Stimulated activated CD4-positive, alpha-beta T cell treated with anti-CD3 and anti-CD28 coated beads, Interleukin-2, amount 100 ng/mL, for 4 hours (primary cell): ENCODE measurements at places on chromosomes 1 and 21.

DNA sequence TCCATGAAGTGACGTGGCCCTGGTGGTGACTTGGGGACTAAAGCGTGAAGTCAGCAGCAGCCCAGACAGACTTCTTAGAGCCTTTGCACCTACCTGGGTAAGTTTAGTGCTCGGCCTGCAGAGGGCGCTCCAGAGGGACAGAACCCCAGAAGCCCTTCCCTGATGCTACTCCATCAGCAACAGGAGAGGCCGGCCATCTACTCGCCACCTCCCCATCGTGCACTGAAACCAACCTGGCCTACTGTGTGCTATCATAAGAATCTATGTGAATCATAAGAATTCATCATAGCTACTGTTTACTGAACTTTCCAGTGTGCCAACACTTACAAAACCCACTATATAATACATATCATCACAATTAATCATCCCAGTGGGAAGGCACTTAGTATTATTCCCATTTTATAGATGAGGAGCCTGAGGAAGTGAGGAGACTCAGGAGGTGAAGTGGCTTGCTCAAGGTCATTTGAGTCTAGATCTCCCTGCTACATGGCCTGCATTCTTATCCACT is 7.9 kb upstream of the EDN2 start:
- no peak for DNase-seq

GRCh38 chr1:65605621-65606020 is 185.2 kb downstream of the LEPR start:
- DNase-seq: no peak

- no peak for DNase-seq
Observed at GRCh38 chr1:69195136-69195535, 372.6 kb upstream of the LRRC7 start.

DNA sequence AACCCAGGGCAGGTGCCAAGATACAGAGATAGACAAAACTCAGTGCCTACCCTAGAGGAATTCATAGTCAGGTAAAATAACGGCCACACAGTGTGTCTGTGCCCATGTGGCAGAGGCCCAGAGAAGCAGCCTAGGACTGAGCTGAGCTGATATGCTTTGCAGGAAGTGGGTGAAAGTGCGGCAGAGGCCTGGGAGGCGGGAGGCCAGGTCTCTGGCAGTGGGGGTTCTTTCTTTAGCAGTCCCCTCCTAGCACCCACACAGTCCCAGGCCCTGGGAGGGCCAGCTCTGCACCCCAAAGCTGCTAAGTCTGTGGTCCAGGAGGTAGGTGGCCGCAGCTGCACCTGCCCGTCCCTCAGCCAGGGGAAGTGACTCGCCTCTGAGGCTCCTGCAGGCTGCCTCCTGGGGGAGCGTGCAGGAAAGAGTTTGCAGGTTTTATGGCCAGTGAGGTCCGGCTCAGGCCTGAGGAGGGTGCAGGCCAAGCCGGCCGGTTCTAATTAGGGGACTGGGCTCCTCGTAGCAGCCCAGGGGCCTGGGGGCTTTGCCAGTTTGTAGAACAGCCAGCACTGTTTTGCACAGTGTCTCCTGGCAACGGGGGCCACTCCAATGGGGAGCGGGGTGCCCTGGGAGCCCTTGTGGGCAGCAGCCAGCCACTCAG is 107.9 kb downstream of the SPSB1 start:
- no peak for DNase-seq

DNA sequence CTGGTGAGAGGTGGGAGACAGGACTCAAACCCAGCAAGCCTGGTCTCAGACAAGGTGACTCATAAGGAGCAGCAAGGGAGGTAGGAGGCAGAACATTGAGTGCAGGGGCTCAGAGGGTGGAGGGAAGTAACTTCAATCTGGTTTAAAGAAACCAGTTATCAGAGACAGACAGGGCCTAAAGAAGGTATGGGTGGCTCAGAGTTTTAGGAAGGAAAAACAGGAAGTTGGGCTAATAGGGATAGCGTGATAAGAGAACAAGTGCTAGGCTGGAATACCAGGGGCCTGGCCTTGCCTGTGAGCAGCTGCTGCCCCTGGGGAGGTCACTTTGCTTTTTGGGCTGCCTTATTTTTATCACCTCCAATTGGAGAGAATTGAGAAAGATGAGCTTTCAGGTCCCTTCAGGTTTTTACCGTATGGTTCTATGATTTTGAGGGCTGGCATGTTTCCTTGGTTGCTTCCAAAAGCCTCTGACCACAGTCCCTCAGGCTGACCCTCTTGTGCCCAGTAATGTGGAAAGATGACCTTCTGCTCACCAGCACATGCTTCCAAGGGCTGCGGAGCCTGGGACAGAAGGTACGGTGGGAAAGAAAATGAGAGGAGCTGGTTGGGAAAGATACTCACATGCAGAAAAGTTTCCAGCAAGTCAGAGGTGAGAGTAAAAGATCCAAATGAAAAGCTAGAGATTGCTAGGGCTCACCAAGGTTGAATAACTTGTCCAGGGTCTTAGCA is 77.0 kb downstream of the DDR2 start:
- no peak for DNase-seq

- DNase-seq: no peak
Observed at GRCh38 chr1:165325460-165326203, 30.9 kb downstream of the LMX1A start.

GRCh38 chr1:38266197-38266520 is 219.6 kb upstream of the POU3F1 start:
- no peak for DNase-seq

- no peak for DNase-seq
Observed at GRCh38 chr1:154611150-154611862, 3.3 kb upstream of the ADAR start.

- DNase-seq: no peak
Observed at GRCh38 chr1:229596925-229597699, 28.8 kb downstream of the TAF5L start.

- DNase-seq: no peak
Observed at GRCh38 chr1:203189951-203190352, 3.4 kb upstream of the CHI3L1 start.
